ENCODE measurements at places on chromosomes 6 and 20. TPM values are rescaled to one million over a fixed set of nuclear protein-coding genes. Genes with fewer than 3 reads are reported as not detected.

Gene MCCD1
- total RNA-seq = not detected

DNA sequence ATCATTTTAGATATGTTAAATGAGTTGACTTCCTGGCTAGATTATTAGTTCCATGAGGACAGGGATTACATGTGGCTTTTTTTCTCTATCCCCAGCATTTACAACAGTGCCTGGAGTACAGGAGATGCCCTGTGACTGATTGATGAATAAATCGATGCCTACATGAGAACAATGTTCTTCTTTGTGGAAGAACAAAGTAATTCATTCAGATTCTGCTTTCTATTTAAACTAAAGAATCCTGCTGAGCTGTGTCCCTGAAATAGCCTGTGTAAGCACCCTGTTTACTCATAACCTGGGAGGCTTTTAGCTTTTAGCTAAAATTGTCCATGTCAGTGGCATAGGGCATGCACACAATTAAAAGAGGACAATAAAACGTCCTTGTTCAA is 125.1 kb upstream of the BTBD3 start:
- DNase-seq = no peak

- DNase-seq = peak; percentile 89
Observed at GRCh38 chr6:136037876-136038460, 186.5 kb downstream of the PDE7B start.

DNA sequence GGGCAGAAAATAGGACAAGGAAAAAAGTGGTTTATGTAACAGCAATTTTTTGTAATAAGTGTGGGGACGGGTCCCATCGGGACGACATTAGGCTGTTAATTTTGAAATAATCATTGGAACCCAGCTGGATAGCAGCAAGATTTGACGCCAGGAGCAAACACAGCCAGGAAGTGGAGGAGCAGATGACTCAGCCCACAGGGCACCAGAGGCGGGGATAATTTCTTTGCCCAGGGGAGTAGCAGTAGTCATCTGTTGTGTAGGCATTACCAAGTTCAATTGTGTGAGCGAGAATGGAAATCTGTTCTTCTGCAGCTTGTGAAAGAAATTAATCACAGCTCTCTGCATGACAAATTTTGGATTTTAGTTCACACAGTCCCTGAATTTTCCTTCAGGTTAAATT is 22.6 kb upstream of the RIN2 start:
- DNase-seq = peak; percentile 88

- no peak for DNase-seq
Observed at GRCh38 chr20:50073500-50073899, 39.5 kb downstream of the UBE2V1 start.

DNA sequence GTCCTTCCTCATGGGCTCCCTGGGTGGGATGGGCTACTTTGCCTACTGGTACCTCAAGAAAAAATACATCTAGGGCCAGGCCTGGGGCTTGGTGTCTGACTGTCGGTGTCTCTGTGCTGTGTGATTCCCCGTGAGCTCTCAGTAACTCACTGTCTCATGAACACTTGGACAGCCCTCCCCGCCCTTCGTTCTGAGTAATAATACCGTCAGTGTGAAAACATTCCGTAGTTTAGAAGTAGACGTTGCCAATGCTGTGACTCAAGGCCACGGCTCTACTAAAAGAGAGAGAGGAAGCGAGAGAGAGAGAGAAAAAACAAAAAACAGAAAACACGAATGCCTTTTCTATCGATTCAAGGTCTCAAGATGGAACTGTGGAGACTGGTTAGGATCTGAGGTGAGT is 31.8 kb downstream of the FITM2 start:
- DNase-seq = peak; percentile 80

DNA sequence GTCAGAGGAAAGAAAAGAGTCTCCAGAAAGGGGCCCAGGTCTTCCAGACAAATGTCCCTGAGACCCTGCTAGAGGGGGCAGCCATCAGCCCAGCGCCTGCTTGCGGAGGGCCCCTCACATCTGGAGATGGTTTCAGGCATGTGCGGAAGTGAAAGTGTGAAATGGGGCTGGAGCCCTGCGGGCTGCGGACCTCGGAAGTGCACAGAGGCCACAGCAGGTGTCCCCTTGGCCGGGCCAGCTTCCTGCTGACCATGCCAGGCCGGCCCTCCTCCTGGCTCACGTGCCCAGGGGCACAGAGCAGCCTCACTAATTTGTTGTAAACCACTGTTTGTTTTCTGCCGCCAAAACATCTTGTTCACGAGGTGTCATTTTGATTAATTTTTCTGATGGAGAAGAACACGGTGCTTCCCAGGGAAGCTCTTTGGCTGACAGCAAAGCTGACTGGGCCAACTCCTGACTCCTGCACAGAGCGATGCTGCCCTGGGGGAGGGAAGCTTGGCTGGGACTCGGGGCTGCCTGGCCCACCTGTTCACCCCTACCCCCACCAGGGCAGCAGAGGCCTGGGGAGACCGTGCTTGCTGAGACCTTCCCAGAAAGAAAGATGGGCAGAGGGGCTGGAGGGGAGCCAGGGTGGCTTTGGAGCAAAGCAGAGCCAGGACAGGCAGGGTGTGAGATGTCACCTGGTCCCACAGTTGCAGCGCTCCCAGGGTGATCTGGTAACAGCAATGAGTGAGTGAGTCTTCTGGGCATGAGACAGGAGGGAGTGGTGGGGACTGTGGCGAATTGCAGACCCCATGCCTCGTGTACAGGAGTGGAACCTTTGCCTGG is 54.2 kb downstream of the BCAS4 start:
- no peak for DNase-seq

DNA sequence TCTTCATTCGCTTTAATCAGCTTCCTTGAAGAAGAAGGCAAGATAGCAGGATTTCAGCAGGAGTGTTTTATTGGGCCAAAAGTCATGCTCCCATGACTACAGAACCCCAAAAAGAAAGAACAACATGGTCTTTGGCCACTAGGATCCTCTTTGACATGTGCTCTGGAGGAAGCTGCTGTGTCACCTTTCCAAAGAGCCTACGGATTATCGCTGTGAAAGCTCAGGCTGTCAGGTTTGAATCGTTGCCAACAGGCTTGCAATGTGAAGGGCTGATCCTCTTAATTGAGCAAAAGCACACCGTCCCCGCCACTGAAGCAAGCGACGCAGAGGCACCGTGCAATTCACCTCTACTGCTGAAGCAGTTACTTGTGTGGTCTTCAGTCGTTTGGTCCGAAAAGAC is 29.0 kb downstream of the MYLIP start:
- DNase-seq = no peak

GRCh38 chr6:107727096-107727757 is 96.9 kb downstream of the SCML4 start:
- no peak for DNase-seq

DNA sequence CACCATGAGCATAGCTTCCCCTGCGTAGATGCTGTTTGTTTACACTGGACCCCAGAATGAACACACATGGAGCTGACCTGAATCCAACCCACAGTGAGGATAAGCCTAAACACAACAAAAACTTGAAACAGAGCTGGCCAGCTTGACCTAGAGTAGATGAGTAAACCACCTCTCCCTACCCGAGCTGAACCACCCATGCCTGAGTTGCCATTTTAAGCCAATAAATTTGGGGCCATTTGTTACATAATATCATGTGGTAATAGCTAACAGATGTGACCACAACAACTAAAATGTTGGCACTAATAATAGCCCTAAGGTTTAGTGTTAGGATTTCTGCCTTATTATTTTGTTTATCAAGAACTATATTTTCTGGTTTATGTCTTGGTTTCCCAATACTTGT is 103.2 kb upstream of the GRIK2 start:
- peak; percentile 18 for DNase-seq

- no peak for DNase-seq
Observed at GRCh38 chr20:52252664-52253063, 61.1 kb upstream of the ZFP64 start.

DNA sequence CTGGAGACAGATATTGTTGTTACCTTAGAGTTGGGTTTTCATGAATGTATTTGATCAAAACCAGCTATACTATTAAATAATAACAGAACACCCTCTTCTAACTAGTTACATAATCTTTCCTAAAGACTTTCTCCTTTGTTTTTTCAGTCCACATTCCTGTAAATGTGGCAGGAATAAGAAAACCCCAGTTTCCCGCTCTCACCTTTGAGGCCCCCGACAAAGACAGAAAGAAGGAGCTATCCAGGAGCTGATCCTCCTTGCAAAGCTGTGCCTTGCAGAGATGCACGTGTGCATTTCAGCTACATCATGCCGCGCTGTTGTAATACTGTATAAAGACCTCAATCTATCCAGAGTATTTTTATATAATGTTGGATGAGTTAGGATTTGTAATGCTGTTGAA is 102.7 kb downstream of the SLC22A3 start:
- DNase-seq = no peak

Gene SGK2
- total RNA-seq = 0.09 TPM

DNA sequence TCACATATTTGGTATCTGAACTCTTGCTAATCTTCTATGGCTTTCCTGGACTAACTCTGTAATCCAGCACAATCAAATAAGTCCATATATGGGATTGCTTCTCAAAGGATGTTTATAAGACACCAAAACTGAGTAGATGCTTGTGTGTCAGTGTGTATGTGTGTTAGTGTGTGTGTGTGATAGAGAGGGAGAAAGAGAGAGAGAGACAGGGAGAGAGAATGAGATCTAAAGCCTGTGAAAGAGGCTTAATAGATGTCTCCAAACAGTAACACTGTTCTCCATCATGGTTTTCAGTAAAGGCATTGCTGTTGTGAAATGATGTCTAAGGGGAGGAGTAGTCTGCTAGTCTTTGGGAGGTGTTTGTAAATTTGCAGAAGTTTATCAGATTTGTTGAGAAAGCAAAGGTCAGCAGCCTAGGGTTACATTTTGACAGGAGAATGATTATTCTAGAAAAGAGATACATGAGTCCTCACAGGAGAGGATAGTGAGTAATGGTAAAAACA is 73.9 kb upstream of the MLIP start:
- no peak for DNase-seq

Gene PAK5
- total RNA-seq = not detected

Gene NOX3
- not detected for total RNA-seq

DNA sequence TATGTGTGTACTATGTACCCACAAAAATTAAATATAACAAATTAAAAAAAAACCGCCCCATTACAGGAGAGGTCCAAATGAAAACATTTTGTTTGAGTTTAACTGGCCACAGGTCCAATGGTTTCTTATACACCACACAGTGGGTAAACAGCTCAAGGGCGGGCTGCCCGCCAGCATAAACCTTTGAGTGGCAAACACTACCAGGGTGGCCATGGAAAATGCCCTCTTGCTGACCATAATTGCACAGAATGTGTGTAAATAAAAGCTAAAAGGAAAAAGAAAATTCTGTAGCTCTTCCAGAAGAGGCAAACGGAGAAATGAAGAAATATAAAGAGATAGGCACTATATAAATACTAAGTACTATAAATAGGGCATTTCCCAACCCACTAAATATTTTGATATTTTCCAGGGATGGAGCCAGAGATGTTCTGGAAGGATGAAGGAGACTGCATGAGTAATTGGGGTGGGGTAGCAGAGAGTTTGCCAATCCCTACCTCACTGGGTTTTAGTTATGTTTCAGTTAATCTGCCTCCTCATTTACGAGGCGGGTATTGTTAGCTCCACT is 1.1 kb upstream of the CDC5L start:
- peak; percentile 95 for DNase-seq

Gene ZBTB46
- 1.1 TPM for total RNA-seq

DNA sequence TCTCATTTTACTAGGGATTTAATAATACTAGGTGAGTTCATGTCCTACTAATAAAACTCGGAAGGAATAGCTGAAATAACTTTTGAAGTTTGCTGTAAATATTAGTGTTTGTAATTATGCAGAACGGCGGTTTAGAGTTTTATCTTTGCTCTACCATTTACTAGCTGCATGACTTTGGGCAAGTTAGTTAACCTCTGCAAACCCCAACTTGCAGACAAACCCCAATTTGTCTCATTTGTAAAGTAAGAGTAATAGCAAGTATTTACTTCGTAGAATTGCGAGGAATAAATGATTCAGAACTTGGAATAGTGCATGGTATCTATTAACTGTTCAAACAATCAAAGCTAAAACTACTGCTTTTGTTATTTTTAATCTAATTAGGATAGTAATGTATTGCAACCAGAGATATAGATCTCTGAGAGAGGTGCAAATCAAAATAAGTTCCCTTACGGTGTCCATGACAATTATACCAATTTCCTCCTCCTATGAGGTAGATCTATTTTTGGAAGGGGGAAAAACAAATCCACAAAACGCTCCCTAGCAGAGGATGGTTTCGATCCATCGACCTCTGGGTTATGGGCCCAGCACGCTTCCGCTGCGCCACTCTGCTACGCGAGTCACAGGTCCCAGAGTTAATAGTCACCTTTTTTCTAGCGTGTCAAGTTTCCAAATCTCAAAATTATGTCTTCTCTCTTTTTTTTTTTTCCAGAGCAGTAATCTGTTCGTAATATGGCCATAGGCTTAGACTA is 35.1 kb upstream of the BTN3A2 start:
- peak; percentile 70 for DNase-seq

DNA sequence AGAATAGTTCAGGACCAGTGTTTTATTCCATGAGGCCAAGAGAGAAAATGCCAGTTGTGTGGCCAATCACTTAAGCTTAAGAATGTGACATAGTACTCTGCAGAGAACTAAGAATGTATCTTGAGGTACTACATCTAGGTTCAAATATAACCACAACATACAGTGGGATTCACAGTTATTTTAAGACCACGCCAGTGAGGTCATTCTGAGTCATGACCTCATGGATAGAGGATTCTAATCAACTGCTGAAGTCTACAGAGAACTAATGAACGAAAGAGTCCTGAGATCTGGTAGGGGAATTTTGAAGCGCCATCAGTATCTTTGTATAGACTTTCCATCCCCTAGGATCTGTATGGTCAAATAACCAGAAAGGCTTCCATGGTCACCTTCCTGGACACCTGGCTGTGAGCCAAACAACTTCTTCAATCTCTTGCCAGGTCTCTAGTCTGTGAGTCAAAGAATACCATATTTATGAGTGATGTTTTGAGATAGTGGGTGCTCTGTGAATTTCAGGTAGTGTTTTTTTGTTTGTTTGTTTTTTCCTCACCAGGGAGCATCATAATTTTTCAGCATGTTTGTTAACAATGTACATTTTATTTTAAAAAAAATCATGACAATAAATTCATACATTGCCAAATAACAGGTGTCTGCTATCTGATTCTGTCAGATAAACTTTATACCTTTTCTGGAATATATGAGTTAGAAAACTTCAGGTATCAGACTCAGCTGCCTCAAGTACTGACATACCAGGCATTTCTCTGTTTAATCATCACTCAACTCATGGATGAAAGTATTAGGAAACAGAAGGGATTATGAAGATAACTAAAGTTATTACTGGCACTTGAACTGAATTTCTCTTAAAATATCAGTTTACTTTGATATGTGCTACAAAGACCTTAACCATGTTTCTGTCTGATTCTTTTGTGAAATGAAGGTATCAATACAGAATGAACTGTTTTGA is 217.9 kb downstream of the PLCB4 start:
- no peak for DNase-seq

- peak; percentile 46 for DNase-seq
Observed at GRCh38 chr6:41733707-41734665, 1.4 kb downstream of the TFEB start.

Gene FRK
- 2.0 TPM for total RNA-seq

Data from fibroblast of the aortic adventitia (primary cell).